Fibroblast of lung (primary cell): ENCODE measurements at places on chromosomes 6 and 20.

DNA sequence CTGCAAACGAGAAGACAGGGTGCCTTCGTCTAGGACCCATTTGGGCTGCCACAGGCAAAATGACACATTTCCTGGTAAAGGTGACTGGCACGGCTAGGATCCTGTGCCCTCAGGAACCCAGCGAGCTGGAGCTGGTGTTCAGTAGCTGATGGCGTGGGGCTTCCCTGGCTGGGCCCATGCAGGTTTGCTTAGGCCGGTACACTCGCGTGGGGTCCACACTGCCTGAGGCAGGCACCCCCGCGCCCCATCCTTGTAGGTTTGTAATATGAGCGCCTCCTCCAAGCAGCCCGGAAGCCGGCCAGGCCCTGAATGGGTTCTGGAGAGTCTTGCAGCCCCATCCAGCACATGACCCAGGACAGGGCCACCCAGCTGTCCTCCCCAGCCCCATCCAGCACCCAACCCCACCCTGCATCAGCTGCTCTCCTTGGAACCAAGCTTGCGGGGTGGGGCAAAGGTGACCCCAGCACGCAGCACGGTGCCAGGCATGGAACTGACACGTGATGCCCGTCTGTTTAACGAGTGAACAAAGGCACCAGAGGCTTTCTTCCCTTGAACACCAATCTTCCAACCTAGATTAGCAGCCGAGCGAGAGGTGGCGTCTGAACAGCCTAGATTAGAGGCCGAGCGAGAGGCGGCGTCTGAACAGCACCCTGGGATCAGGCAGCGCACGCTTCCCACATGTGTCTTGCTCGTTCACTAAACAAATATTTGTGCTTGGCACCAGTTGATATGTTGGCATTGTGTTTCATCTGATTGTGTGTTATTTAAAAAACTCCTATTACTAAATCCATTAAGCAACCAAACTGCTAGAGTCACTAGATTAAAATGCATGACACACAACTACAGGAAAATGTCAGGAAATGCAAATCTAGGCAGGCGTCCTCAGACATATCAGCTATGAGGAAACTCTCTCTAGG, 112.1 kb downstream of the DLL1 start:
- peak; percentile 80 for DNase-seq

DNA sequence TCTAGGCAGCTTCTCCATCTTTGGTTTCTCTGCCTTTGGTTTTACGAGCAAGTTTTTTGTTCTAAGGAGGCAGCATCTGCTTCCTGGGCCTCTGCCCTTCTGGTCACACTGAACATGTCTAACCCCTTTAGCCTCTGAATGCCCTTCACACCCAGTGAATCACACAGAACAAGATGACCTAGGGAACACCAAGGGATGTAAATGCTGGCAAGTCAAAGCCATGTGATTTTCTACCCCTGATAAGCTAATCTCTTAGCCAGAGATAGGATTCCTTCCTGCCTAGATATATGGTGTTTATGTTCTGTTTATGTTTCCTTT, 7.2 kb upstream of the BPIFB6 start:
- DNase-seq: no peak

DNA sequence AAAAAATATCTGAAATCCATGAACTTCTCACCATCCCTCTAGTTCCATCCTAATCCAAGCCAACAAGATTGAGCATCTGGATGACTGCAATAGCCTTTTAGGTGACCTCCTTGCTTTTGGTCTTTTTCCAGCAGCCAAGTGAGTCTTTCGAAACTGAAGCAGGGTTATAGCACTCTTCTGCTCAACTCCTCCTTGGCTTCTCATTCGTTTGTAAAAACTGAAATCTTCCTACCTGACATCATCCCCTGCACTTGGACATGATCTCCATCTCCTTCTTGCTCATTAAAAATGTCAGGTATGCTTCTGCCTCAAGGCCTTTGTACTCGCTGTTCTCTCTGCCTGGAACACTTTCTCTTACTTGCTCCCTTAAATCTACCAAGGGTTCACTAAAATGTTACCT, 46.0 kb downstream of the STX7 start:
- peak; percentile 57 for DNase-seq

- DNase-seq: no peak
These were observed 38.2 kb downstream of the KIF6 start for GRCh38 chr6:39686976-39687375.

DNA sequence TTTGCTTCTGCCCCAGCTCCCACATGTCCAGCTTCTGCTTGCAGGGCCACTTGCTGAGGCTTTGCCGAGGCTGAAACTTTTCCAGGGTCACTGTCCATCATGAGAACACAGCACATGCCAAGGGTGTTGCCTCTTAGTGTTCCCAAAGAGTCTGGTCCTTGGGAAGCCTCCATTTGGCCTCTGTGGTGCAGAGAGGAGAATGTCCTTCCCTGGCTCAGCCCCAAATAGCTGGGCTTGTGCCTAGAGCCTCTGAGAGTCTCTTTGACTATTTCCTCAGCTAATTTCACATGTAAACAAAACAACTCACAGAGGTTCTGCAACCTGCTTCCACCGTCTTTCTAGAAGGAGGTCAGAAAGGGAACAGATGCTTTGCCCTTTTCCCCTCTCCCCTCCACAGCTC, 40.4 kb upstream of the RAB23 start:
- DNase-seq: peak; percentile 78

DNA sequence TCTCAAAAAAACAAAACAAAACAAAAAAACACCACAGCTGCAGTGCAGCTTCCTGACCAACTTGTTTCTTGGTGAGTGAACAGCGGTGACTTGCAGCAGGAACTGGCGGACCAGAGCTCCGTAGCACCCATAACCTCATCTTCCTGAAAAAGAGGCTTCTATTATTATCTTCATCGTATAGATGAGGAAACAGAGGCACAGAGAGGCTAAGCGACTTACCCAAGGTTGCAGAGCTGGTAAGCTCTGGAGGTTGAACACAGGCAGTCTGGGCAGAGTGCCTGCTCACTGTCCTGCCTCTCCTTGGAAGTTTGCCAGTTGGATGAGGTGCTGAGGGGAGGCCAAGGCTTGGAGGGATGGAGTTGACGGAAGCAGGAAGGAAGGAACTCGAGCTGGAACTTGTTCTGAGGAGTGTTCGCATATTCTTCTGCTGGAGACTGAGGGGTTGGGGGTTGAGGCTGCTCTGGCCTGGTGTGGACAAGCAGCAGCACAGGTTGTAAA, 47.9 kb upstream of the CCDC167 start:
- peak; percentile 70 for DNase-seq

- DNase-seq: no peak
These were observed 418 bp upstream of the UCKL1 start for GRCh38 chr20:63956664-63957003.

DNA sequence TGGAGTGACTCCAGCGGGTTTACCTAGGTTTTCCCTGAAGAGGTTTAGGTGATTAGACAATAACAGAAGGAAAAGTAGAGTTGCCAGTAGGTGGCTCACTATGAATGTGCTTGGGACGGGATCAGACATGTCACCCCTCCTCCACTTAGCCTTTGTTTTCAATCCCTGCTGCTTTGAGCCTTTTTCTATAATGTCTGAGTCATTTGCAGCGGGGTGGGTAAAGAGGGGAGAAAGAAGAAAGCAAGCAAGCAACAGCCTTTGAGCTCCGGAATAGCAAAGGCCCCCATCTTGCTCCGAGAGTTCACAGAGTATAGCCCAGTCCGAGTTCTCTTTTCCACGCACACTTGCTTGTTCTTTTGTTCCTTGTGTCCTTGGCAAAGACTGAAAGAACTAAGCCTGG, 129.1 kb downstream of the PACRG start:
- DNase-seq: peak; percentile 83

DNA sequence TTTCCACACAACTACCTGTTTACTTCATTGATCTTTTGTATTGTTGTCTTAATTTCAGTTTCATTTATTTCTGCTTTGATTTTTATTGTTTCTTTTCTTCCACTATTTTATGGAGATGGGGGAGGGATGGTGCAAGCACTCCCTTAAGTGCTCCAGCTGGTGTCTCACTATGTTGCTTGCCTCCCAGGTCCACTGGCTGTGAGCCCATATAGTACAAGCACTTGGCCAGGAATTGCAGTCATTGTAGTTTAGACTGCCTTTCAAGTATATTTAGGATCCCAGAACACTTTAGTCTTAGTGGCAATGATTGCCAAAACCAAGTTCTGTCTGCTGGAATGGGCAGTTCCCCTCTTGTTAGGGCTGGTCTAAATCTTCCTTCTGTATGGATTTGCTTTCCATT, 34.9 kb upstream of the MAN1A1 start:
- peak; percentile 40 for DNase-seq

DNA sequence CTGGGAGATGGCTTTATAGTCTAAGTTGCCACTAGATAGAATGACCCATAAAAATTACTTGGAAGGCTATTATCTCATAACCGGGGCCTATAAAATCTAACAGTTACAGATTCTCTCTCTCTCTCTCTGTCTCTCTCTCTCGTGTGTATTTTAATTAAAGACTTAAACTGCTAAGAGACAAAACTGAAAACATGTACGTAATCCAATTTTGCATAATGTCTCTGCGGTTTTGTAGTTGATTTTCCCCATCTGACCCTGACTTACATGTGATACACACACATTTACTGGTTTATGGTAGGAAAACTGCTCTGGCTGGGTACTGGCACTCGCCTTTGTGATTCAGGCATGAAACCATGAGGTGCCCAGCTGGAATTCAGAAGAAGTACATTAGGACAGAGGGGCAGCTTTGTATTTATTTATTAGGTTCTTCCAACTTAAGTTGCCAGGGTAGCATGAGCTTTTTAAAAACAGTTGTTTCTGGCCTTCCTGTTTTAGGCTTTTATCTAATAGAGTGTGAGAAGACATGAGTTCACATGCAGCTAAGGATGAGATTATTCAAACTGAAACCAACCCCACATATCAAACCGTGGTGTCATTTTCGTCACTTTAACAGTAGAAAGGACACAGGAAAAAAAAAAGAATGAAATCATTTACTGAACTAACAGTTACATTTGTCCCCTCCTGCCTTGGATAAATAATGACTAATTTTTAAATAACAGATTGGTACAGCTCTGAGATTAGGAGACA, 182.5 kb downstream of the GMPR start:
- peak; percentile 93 for DNase-seq

- DNase-seq: no peak
These were observed 90.4 kb downstream of the SLC2A10 start for GRCh38 chr20:46799781-46800408.

DNA sequence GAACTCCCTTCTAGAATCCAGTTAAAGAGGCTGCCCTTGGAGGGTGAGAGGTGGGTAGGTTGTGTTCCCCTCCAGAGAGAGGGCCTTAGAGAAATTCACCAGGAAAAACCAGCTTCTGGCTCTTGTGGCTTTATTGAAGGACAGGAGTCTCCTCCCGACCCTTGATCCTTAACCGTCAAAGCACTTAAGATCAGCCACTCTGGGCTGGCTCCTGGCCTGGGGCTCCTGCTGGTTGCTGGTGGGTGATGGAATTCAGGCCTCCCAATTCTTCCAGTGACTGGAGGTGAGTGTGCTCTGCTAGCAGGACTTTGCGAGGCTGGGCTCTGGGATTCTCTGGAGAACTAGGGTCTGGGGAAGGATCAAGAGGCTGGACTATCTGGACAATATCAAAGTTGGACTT, 75.6 kb upstream of the LGSN start:
- no peak for DNase-seq

DNA sequence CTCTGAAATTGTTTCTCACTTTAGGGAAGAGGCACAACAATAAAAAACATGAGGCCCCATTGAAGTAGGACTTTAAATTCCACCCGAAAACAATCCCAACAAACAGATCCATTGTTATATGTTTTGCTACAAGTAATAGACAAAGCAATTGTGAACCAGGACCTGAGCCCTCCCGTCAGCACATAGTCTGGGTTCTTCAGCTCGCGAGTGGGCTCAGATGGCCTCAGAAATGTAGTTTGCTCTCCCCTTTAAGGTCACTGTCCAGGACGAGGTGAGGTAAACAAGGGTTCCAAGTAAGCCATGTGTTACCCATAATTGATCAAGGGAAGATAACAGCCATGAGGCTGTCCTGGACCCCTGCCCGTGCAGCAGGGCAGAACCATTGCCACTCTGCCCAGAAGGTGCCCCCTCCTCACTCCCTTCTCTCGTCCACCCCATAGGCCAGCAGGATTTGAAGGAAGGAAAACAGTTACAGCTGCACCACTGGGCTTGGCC, 160.1 kb upstream of the QKI start:
- DNase-seq: no peak

- peak; percentile 89 for DNase-seq
These were observed 11.7 kb downstream of the TFEB start for GRCh38 chr6:41723530-41724227.

- DNase-seq: peak; percentile 2
These were observed 272.8 kb upstream of the SLC35B3 start for GRCh38 chr6:8707956-8708772.

DNA sequence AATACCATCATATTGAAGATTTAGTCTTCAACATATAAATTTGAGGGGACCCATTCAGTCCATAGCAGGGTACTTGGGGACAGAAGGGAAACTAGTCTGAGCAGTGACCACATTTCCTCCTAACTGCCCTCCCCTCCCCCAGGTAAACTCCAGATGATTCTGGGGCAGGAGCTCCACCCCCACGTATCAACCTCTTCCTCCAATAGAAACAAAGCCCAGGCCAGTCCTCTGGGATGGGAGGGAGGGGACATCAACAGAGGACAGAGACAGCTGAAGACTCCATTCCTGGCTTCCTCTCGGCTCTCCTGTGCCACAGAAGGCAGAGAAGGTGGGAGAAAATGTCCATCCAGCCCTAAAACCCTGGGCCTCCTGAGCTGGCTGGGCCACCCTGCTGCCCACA, 85.0 kb upstream of the TOP1 start:
- DNase-seq: no peak

- DNase-seq: peak; percentile 86
These were observed 881.8 kb upstream of the CITED2 start for GRCh38 chr6:140256248-140256647.

- DNase-seq: no peak
These were observed 359.8 kb downstream of the EPM2A start for GRCh38 chr6:145375502-145375901.

DNA sequence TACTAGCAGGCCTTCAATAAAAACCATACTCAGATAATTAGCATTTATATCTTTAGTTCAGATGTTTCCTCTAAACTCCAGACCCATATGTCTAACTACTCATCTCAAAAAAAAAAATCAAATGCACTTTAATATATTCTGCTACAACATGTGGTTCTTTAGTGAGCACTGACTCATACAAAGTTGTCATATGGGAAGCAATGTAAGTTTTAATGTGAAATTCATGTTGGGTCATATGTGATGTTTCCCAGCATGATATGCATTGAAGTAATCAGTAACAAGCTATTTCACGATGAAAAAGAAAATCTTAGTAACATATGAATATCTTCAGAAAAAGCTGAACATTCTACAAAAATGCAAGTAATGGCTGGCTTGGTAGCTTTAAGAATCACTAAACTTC, 859.7 kb upstream of the ADGRB3 start:
- no peak for DNase-seq
